Activated T-helper 17 cell treated with anti-CD3 and anti-CD28 coated beads, Interleukin-2, amount 50 U/mL, for 72 hours (primary cell): ENCODE measurements at places on chromosomes 3 and 15. TPM values are rescaled to one million over a fixed set of nuclear protein-coding genes. Genes with fewer than 3 reads are reported as not detected.

GRCh38 chr15:95610945-95611344 lies 719.6 kb upstream of the NR2F2 start:
- no peak for ATAC-seq

Gene FSTL1
- total RNA-seq, result 2.6 TPM

DNA sequence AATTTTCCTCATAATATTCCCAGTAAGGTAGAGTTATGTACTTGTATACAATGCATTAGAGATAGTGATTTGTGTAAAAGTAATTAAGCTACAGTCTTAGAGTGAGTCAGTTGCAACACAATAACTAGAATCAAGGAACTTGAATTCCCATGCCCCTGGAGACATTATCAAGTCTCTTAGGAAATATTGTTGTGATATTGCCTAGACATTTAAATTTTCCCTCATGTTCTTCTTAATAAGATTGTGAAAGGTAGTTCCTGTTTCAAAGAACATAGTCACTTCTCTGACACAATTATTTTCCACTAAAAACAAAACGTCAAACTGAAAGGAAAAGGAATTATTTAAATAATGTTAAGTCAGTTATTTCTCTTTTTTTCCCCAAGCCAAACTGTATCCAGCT lies 13.0 kb upstream of the ATP1B3 start:
- no peak for ATAC-seq

DNA sequence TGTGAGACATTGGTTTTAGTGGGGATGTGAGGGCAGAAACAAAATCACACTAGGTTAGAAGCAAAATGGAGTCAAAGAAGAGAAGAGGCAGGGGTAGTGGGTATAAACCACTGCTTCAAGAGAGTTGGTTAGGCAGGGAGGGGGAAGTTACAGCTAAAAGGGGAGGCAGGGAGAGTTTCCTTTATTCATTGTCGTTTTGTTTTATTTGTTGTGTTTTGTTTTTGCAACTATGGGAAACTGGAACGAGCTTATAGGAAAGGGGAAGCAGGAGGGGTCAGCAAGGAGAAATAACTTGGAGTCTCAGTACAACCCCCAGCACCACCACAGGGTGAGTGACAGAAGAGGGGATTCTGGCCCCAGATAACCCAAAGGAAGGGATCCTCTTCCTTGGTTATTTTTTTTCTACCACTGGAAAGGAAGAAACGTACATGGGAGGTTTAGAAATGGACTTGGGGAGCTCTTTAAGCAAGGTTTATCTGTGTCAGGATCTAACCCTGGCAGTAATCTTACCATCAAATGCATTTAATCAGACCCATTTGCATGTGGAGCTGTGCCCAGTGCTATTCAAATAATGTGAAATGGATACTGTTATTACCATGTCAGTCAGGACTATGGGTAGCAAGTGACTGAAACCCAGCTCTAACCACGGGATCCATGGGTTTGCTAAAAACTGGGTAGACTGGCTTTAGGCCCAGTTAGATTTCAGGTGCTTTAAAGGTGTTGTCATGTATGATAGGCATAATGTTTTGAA lies 68.7 kb downstream of the CCNL1 start:
- no peak for ATAC-seq

- no peak for ATAC-seq
Observed at GRCh38 chr3:4730719-4731118, 237.6 kb downstream of the ITPR1 start.

DNA sequence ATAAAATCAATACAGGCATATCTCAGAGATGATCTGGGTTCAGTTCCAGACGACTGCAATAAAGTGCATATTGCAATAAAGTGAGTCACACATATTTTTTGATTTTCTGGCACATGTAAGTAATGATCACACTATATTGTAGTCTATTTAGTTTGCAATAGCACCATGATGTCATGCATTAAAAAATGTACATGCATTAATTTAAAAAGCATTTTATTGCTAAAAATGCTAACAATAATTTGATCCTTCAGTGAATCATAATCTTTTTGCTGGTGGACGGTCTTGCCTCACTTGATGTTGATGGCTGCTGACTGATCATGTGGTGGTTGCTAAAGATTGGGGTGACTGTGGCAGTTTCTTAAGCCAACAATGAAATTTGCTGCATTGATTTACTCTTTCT lies 511.1 kb downstream of the OTOL1 start:
- ATAC-seq, result no peak

Gene BTLA
- total RNA-seq, result 14.2 TPM

Gene IL12A
- total RNA-seq, result 1.8 TPM

GRCh38 chr3:114585687-114586086 lies 291.9 kb downstream of the TIGIT start:
- no peak for ATAC-seq

DNA sequence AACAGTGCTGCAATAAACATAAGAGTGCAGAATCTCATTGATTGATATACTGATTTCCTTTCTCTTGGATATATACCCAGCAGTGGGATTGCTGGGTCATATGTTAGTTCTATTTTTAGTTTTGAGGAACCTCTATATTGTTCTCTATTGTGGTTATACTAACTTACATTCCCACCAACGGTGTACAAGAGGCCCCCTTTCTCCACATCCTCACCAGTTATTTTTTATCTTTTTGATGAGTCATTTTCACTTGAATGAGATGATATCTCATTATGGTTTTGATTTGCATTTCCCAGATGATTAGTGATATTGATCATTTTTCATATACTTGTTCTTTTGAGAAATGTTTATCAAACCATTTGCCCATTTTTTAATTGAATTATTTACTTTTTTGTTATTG lies 12.4 kb upstream of the IREB2 start:
- ATAC-seq, result peak; percentile 32

DNA sequence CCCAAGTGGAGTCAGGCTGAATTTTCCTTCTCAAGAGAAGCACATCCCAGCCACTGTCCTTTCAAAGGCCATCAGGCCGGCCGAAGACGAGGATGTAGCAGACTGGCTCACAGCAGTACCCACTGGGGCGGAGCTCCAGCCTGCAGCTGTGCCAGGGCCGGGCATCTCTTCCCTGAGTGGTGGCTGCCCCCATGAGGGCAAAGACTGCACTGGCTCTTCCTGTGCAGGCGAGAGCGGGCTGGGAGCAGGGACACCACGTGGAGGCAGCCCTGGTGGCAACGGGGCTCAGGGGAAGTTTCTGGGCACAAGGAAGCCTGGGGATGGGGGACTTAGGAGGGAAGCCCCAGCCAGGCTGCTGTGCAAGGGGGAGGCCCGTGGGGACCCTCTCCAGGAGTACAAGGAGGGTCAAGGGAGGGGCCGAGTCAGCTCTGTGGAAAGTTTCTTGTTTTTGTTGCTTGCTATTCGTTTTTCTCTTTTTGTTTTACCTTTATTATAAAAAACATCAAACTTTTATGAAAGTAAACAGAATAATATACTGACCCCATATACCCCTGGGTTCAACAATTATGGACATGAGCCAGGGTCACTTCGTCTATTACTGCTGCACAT lies 66.1 kb downstream of the RPN1 start:
- ATAC-seq, result peak; percentile 84

DNA sequence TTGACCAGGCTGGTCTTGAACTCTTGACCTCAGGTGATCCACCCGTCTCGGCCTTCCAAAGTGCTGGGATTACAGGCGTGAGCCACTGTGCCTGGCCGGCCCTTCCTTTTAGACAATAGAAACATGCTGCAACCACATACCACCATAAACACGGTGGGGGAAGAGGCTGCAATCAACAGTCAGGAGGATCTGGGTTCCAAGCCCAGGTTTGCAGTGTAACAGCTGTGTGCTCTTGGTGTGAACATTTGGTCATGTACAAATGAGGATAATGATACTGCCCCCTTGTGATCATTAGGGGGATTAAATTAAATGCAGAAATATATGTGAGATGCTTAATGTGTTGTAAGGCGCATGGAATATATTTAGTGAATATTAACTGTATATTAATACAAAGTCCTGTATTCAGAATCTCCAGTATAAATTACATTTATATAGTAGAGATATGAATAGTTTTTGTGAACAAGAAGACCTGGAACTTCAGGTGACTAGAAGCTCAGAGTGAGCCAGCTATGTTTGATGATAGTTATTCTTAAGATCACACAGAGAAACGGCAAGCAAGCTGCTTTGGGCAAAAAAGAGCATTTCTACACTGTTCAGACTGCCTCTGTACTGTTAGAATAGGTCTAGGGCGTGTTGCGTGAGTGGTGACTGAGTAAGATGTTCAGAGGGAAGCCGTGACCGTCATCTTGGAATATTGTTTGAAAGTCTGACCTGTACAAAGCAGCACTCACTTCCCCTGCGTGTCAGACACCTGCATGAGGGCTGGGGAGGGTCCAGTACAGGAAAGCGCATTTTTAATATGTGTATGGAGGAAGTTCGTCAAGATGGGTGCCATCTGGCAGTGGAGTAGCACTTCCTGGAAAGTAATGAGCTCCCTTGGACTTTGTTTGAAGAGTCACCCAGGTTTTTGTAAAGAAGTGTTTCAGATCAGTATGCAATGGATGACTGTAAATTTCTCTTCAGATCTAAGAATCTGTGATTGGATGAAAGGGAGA lies 125.8 kb downstream of the PGPEP1L start:
- peak; percentile 43 for ATAC-seq

DNA sequence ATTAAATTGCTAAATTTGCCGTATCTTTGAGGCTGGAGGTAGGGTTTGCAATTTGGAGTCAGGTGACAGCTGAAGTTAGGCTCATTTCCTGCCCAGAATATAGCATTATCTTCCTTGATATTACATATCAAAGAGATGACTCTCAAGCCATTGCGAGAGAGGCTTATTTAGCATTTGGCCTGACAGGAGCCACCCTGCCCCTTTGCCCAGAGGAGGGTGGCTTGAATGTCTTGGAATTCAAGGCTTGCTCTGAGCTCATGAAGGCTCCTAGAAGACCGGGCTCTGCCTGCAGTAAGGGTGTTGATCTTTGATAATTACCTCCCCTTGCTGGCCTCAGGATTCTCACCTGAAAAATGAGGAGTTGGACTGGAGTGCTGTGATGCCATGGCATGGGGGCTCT lies 251.4 kb upstream of the C2CD4B start:
- no peak for ATAC-seq

Gene SCAANT1
- 2.4 TPM for total RNA-seq

GRCh38 chr3:146594843-146595482 lies 10.2 kb downstream of the PLSCR5 start:
- ATAC-seq, result no peak

- no peak for ATAC-seq
Observed at GRCh38 chr3:78972617-78973301, 795.0 kb downstream of the ROBO1 start.

GRCh38 chr3:12891985-12892839 lies 50.8 kb upstream of the RPL32 start:
- ATAC-seq, result peak; percentile 45

DNA sequence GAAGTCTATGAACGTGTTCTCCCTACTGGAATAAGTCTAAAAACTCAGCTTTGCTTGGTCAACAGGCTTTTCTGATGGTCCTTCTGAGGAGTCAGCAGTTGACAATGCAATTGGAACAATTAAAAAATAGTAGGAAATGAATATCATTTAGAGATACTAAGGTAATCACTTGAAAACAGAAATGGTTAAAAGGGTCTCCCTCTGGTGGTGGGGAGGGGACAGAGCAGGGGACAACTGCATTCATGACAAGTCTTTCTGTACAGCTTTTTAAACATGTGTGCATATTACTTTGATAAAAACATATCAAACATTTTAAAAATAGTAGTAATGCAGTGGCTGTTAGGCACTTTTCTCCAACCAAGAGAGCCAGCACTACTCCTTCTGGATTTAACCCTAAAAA lies 119.9 kb upstream of the FHIT start:
- no peak for ATAC-seq

GRCh38 chr3:178318340-178318739 lies 217.9 kb upstream of the KCNMB2 start:
- ATAC-seq, result no peak
